ENCODE measurements at places on chromosomes 1 and 21.

GRCh38 chr1:84603941-84604830 lies 29.9 kb upstream of the CTBS start:
- DNase-seq, result no peak

DNA sequence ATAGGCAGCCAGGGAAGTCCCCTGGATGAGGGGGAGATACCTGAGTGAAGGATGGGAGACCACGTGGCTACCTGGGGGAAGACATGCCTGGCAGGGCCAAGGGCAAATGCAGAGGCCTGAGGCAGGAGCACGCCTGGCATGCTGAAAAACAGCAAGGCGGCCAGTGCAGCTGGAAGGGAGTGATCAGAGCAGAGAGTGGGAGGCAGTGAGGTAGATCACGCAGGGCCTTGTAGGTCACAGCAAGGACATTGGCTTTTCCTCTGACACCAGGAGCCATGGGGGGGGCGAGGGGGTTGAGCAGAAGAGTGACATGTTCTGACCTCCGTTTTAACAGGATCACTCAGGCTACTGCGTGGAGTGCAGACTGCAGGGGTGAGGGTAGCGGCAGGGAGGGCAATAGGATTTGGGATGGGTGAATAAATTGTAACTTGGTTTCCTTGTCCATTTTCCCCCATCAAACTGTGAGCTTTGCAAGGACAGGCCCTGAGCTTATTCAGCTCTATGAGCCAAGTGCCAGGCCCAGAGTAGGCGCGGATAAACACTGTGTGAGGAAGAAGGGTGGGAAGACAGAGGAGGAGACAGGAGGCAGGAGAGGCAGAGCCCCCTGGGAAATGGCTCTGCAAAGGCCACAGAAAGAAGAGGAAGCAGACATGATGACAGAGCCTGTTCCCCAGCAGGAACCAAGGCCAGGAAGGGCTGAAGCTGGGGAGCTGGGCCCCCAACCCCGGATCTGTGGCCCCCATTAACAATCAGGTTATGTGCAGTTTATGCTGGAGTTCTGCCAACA lies 16.6 kb downstream of the IFI6 start:
- no peak for DNase-seq

- no peak for DNase-seq
Measured at GRCh38 chr1:27027575-27028250, 15.1 kb upstream of the TENT5B start.

DNA sequence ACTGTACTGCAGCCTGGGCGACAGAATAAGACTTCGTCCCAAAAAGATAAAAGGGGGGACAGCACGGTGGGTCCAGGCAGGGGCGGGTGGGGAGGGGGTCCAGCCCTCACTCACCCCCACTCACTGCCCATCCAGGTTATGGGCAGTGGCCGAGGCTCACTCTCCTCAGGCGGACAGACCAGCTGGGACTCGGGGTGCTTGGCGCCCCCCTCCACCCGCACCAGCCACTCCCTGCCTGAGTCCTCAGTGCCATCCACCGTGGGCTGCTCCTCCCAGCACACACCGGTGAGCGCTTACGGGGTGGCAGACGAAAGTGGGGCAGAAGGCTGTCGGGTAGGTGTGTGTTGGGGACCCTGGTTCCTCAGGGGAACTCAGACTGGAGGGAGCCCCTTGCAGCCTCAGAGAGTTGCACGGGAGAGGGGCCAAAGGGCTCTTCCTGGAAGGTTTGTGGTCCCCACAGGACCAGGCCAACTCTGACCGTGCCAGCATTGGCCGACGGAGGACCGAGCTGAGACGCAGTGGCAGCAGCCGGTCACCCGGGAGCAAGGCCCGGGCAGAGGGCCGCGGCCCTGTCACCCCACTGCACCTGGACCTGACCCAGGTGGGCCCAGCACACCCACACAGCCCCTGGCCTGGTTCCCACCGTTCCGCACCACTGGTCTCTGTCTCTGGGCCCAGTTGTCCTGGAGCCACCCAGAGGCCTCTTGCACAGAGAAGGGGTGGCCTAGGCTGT lies 6.6 kb downstream of the PLEKHN1 start:
- DNase-seq, result no peak

GRCh38 chr1:244371242-244372141 lies 80.2 kb downstream of the ADSS2 start:
- no peak for DNase-seq

- DNase-seq, result no peak
Measured at GRCh38 chr1:193185901-193186731, at the start of gene B3GALT2. B3GALT2 (minus strand) TSS chr1:193186613; CDS start chr1:193181562, 5,051 bp downstream.

- no peak for DNase-seq
Measured at GRCh38 chr1:2001773-2002411, 1.7 kb downstream of the CFAP74 start.
